ENCODE measurements at places on chromosomes 6 and 20. TPM values are rescaled to one million over a fixed set of nuclear protein-coding genes. Genes with fewer than 3 reads are reported as not detected.

DNA sequence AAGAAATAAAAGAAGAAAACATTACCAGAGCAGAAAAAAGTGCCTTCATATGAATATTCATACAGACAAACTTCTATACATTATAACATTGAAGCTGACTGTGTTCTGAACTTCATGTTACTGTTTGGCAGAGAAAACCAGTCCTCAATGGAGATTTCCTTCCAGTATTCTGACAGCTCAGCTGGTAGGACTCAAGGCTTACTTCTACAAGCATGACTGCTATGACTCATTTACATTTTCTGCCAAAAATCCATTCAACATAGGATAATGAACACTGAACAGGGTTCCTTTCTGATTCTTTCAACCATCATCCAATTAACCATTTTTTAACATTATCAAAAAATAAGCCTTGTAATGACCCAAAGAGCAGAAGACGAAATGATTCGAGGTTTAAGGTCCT is 25.4 kb downstream of the COL9A1 start:
- DNase-seq: peak; percentile 7

- no peak for DNase-seq
These were observed 301.8 kb downstream of the TBC1D7 start for GRCh38 chr6:13026557-13026956.

- DNase-seq: no peak
These were observed 120.9 kb upstream of the SUPT3H start for GRCh38 chr6:45498591-45498990.

GRCh38 chr6:34237722-34238584 is 1.3 kb downstream of the HMGA1 start:
- no peak for DNase-seq

GRCh38 chr20:56518721-56519398 is 5.7 kb upstream of the FAM209A start:
- no peak for DNase-seq

DNA sequence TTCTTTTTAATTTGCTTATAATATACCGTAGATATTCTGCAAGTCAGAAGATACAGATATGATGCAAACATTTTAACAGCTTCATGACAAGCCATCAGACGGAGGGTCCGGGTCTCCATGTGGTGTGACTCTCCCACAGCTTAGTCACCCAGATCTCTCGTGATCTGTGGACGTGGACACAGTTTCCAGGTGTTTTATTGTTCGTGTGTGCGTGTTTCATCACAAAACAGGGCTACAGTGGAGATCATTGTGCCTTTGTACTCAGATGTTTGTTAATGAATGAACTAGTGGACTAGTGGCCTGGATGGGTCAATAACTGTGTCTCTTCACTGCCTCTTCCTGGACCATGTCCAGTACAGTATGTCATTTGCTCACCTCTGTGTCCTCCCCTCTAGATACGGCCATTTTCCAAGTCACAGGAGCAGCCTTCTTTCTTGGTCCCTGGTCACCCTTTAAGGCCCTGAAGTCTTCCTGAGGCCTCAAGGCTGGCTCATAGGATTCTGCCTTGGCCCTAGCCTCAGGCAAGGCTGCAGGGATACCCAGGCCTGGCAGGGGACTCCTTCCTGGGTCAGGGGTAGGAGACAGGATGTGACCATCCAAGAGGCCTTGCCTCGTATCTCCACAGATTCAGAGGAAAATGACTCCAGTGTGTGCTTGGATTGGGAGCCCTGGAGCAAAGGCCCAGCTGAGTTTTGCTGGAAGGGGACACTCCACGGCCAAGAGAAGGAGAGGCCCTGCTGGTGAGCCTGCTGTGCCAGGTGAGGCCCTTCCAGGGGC is 4.6 kb downstream of the ADIG start:
- DNase-seq: no peak

- DNase-seq: no peak
These were observed 15.5 kb downstream of the COL9A3 start for GRCh38 chr20:62832212-62832922.

GRCh38 chr6:74408844-74409243 is 712.8 kb downstream of the CD109 start:
- DNase-seq: no peak

GRCh38 chr20:58308680-58309527 is 611 bp upstream of the RAB22A start:
- peak; percentile 40 for DNase-seq

GRCh38 chr6:87968435-87969278 is 79.0 kb upstream of the SPACA1 start:
- DNase-seq: no peak

- DNase-seq: no peak
These were observed 29.6 kb downstream of the PCNA start for GRCh38 chr20:5090191-5090590.

DNA sequence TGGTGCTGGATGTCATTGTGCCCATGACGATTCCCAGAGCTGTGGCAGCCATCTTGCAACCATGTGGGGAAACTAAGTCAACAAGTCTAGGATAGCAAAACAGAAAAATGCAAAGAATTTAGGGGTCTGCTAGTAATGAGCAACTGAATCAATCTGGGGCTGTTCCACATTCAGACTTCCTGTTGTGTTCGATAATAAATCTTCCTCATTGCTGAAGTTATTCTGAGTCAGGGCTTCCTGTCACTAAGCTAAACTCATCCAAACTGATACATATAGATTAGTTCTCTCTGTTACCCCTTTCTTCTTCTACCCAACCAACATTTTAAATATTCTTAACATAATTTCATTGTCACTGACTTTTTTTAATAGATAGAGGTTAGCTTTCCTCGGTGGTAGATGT is 205.9 kb downstream of the HACE1 start:
- DNase-seq: no peak

- no peak for DNase-seq
These were observed 126.2 kb upstream of the RNF24 start for GRCh38 chr20:4141291-4142240.

- DNase-seq: no peak
These were observed 326.2 kb downstream of the CBLN4 start for GRCh38 chr20:55678970-55679667.

DNA sequence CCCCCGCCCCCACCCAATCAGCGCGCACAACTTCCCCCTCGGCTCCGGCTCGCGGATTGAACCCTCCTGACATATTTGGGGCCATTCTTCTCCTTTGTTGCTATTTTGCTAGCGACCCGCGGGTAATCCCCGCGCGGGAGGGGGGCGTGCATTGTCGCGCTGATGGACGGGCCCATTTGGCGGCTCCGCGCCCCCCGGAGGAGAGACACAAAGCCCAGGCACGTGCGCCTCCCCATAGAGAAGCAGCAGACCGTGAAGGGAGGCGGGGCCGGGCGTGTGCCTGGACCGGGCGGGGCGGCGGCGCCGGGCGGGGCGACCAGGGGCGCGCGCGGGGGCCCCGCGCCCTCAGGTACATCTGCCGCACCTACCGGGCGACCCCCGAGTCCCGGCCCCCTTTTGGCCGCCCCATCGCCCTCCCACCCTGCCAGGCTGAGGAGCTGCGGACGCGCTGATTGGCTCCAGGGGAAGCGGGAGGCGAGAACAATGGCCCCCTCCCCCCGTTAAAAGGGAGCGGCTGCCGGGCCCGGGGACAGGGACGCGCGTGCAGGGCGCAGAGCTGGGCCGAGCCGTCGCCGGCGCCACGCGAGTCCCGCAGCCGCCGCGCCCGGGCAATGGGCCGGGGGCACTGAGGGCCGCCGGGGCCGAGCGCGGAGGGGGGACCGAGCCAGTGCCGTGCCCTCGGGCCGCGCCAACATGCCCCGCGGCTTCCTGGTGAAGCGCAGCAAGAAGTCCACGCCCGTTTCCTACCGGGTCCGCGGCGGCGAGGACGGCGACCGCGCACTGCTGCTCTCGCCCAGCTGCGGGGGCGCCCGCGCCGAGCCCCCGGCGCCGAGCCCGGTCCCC is at the start of gene INSM1:
TSS of gene INSM1 (plus strand) at position 530 of the 843 bp plus-strand sequence. CDS start at position 694, 164 bp downstream.
- no peak for DNase-seq

DNA sequence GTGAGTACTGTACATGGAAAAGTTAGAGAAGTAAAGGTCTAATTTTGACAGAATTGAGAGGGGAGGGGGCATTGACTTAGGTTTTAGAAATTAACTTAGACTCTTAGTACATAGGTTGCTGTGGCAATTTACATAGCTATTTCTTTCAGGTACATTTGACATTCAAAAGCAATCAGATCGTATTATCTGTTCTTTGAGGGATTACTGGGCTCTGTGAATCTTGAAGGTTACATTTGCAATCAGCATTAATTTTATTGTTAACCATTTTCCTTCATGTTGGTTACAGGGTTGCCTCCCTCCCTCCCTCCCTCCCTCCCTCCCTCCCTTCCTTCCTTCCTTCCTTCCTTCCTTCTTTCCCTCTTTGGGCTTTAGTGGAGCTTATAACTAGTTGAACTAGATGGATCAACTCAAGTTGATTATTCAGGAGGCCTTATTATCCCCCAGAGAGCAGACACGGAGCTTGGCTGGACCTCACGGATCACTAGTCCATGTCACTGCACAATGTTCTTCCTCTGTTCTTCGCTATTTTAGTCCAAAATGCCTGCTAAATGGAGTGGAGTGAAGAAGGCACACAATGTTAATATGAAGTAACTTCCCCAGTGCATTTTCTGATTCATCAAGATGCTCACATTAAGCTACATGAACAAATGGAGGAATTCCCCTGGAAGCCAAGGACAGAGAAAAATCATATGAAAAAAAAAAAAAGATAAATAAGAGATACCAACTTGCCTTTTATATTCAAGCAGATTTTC is 87.8 kb downstream of the PLCB4 start:
- no peak for DNase-seq

DNA sequence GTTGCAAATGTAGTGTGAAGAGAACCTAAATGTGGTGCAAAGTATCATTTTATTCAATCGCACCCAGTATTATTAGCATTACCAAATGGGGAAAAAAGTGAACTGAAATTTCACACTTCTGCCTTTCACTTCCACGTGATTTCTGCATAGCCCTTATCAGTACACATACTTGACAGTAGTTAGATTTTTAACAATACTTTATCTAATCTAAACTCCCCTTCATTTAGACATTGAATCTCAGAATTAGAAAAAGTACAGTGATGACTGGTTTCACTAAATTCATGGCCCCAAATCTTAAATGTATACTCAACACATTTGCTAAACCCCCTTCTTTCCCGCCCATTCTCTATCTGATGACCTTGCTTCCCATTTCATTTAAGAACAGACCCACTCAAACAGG is 14.3 kb downstream of the STX7 start:
- DNase-seq: no peak

GRCh38 chr6:31765910-31766794 is 3.7 kb downstream of the SAPCD1 start:
- DNase-seq: no peak

DNA sequence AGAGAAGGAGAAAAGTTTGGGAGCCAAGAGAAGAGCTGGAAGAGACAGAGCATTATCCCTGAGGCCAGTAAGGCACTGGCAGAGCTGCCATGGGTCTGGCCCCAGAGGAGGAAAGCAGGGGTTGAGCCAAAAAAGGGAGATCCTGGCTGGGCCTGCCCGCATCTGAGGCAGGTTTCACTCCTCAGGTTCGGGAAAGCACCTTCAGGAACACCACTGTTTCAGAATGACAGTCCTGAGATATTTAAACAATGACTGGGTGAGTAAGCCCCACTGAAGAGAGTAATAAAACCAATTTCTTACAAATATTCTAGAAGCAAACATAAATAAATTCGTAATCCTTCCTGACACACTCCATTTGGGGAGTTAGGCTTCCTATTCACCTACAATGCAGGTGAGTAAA is 152.2 kb downstream of the BACH2 start:
- peak; percentile 42 for DNase-seq

GRCh38 chr6:47524136-47524845 is 46.7 kb downstream of the CD2AP start:
- no peak for DNase-seq

- no peak for DNase-seq
These were observed 43.8 kb upstream of the XRN2 start for GRCh38 chr20:21259346-21259745.

- no peak for DNase-seq
These were observed 25.7 kb downstream of the WFDC3 start for GRCh38 chr20:45765980-45766379.

GRCh38 chr20:45254383-45255262 is at the start of gene SLPI:
Gene SLPI (minus strand): TSS chr20:45254564. CDS start chr20:45254543, 21 bp downstream.
- DNase-seq: peak; percentile 91

DNA sequence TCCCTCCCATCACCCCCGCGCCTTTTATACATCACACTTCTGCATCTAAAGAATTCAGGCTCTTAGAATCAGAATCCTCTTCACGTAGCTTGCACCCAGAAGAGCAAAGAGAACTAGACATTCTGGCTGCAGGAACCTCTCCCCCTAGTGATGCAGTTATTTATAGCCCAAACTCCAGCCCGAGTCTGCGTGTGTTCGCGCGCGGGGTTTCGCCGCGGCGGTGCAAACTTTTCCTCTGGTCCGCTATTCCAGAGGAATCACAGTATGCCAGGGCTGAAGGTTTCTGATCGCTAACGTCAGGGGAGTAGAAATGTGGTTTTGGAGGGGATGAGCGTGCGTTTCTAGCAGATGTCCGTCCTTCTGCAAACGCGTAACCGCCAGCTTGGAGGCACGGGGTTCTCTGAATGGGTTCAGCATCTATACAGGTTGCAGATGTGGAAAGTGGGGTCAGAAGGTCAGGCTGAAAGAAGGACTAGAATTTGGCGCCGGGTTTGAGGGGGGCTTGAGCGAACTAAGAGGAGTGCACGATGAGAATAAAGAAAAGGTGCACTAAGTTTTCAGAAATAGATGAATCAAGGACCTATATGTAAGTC is 1.8 kb downstream of the EPHA7 start:
- DNase-seq: no peak

- DNase-seq: no peak
These were observed 150.4 kb downstream of the BFSP1 start for GRCh38 chr20:17380801-17381200.

GRCh38 chr6:152091851-152092341 is 284.4 kb downstream of the ESR1 start:
- DNase-seq: peak; percentile 79

DNA sequence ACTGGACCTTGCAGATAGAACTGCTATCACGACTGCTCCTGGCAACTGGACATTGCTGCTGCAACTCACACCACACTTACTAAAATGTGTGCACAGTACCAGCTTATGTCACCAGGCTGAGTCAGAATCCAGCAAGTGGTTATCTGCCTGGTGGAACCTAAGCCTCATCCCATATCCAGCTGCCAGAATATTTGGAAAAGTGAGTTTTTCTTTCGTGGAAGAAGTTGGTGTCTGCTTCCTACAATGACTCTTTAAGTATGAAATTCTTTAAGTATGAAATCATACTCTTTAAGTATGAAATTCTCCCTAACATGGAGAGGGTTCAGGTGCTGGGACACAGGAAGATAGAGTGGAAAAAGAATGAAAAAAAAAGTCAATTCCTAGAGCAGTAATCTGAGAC is 16.4 kb upstream of the POLR1H start:
- peak; percentile 40 for DNase-seq

Gene IMPG1
- not detected for polyA plus RNA-seq

Gene ADTRP
- polyA plus RNA-seq: 53.6 TPM

Gene BHLHE23
- polyA plus RNA-seq: not detected

Gene EBF4
- not detected for polyA plus RNA-seq

Gene PRND
- not detected for polyA plus RNA-seq

Gene CPNE5
- 0.10 TPM for polyA plus RNA-seq

Gene MAP7
- polyA plus RNA-seq: 10.6 TPM

Gene C20orf141
- polyA plus RNA-seq: not detected

Gene TAF11
- 16.4 TPM for polyA plus RNA-seq

Gene TMC2
- not detected for polyA plus RNA-seq

Gene PRRT1
- polyA plus RNA-seq: 0.16 TPM

Gene SCP2D1
- polyA plus RNA-seq: not detected

Gene TMEM170B
- 0.01 TPM for polyA plus RNA-seq

Gene SLPI
- 266 TPM for polyA plus RNA-seq

Gene RAB44
- polyA plus RNA-seq: 0.02 TPM

Gene TM9SF4
- polyA plus RNA-seq: 58.2 TPM

Gene NKAPL
- polyA plus RNA-seq: 0.34 TPM
